ENCODE measurements at places on chromosomes 4 and X.

DNA sequence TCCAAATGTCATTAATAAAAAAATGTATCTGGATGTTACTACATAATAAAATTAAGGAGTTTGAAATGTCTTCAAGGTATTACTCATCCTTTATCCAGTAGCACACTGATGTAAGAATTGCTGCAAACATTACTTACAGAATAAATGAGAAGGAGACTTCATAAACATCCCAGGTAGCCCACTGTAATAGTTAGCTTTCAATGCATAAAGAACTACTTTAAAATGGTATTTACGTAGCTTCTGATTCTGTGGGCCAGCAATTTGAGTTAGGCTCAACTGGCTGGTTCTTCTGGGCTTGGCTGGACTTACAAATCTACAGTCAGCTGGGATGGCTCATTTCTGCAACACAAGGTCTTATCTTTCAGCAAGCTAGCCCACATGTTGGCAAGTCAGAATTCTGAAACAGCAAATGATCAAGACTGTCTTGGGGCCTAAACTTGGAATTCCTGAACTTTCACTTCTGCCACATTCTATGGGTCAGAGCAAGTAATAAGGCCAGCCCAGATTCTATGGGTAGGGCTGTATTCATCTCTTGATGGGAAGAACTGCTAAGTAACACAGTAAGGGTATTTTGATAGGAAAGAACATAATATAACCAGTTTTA is 522.5 kb downstream of the IQCM start:
- DNase-seq, result no peak

GRCh38 chrX:22406201-22406737 is 133.6 kb downstream of the CBLL2 start:
- DNase-seq, result no peak

DNA sequence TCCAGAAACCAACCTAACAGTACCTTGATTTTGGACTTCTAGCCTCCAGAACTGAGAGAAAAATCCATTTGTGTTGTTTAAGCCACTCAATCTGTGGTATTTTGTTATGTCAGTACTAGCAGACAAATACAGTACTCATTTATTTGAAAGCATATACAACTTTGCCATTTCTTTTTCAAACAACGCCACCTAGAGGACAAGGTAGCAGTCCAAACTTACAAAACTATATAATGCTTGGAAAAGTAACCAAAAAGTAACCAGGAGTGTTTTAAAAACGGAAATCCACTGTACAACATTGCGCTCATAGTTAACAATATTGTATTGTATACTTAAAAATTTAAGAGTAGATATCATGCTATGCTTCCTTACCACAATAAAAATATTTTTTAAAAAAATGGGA is 37.0 kb upstream of the FGF13 start:
- no peak for DNase-seq

DNA sequence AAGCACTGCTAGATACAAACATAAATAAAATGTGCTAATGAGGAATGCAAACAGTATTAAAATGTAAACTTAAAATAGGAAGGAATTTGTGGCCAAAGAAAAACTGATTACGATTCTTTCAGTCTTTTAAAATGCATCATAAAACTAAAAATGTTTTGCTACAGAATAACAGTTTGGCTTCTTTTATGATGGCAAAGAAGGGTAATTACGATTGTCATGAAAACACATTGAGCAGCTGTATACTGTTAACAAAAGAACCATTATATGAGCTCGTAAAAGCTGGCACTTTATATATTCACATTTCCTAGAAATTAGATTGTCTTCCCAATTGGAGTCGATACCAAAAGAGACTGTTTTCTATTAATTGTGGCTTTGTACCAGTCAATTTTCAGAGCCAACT is 290.4 kb downstream of the NR3C2 start:
- no peak for DNase-seq

DNA sequence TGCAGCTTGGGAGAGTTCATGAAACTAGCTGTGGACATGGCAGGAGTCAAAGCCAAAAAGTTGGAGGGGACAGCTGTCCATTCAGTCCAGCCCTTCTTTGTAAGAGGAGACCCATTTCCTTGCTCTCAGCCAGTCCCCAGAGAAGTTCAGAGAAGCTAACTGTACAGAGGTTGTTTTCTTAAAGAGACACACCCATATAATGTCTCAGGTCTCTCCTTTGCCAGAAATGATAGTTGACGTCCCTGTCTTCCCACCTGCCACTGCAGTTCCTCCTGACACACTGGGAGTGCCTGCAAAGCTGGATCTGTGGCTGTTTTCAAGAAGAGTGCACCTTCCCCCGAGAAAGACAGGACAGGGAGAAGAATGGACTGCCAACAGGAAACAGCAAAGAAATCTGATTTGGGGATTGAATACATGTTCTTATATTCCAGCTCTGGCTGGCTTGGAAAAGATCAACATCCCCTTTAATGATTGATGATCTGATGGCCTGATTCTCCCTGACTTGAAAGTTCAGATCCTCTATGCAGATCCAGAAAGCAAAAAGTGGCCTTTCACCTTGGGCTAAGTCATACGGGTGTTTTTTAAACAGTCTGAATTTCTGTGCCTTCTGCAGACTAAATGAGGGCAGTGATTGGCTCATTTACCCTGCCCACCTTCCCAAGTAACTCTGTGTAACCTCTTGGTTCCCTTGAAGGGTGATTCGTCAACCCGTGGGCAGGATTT is 87.2 kb downstream of the MAOA start:
- no peak for DNase-seq

- no peak for DNase-seq
Observed at GRCh38 chrX:44876086-44876485, 3.1 kb downstream of the KDM6A start.

GRCh38 chrX:38578167-38578566 is 16.8 kb downstream of the TSPAN7 start:
- no peak for DNase-seq

GRCh38 chr4:102625232-102625930 is 124.2 kb downstream of the NFKB1 start:
- no peak for DNase-seq

Measured in stimulated activated CD8-positive, alpha-beta memory T cell treated with anti-CD3 and anti-CD28 coated beads, Interleukin-4, amount 100 ng/mL, for 4 hours (primary cell).